ENCODE measurements at places on chromosomes 16 and 17.

DNA sequence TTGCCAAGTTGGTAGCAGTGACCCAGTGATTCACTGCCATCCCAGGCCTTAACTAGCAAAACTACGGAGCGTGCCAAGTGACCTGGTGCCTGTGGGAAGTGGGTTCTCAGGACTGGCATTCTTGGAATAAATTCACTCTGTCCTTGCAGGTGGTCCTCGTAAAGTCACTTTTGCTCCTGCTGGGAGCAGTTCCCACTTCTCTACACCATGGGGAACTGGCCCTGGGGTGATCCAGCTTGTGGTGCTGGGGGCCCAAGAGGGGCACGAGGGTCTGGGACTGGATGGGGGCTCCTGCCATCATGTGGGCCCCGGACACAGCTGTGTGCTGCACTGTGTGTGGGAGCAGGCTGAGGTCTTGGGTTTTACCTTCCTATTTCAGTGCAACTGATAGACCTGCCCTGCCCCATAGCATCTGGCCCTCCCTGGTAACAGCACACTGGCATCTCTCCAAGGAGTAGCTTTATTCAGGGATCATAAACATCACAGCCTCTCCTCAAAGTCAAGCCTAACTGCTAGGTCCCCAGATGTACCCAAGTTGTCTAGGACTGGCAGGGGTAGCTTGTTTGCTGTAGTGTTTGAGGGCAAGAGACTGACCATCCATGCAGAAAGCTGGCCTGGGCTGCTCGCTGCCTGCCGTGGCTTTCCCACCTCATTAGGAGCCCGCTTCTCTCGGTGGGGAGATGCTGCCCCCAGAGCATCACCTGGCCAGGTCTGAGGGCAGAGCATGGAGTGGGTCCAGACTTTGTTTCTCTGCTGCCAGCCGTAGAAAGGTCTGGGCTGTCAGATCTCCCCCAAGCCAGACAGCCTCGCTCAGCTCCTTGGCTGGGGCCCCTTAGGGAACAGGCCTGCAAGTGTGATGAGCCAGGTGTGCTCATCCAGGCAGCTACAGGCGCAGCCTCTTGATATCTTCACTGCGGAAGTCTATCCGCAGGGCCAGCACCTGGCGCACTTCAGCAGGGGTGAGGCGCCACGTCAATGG, 26.0 kb downstream of the FCSK start:
- no peak for DNase-seq

DNA sequence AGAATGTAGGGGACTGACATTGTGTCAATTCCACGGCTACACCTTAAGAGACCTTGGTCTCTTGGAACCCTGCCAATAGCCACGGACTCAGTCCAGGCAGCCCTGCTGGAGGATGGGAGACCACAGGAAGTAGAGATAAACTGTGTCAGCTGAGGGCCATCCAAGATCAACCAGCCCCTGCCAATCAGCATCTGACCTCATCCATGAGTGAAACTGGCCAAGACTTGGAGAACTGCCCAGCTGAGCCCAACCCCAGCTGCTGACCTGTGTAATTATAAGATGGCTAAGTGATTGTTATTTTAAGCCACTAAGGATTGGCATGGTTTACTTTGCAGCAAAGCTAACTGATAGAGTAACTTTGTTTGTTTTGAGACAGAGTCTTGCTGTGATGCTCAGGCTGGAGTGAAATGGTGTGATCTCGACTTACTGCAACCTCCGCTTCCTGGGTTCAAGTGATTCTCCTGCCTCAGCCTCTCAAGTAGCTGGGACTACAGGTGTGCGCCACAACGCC, 13.3 kb upstream of the YWHAE start:
- peak; percentile 39 for DNase-seq

DNA sequence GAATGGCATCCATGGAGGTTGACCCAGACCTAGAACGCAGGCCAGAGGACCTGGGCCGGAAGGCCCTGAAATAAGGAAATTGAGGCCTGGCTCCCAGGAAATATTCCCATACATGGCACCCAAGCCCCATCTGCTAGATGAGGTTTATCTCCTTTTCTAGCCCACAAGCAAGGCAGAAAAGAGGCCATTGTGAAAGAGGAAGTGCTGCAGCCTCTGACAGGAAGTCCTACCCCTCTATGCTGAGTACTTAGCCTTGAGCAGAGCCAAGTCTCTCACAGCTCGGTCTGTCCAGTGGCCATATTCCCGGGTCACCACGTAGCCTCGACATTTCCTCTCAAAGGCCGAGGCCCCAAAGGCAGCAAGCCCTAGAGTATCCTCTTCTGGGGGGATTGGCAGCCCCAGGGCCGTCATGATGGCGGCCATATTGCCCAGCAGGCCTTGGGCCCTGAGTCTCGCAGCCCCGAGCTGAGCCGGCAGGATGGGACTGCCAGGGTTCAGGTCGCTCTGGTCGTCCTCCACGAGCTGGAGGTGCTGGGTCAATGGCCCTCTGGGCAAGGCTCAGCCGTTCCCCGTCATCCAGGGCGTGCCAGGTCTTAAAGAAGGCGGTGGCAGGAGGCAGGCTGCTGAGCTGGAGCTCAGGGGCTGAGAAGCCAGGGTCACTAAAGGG, 7.8 kb downstream of the CTF1 start:
- DNase-seq = no peak

GRCh38 chr17:50865060-50865867, 890 bp downstream of the TOB1 start:
- no peak for DNase-seq

DNA sequence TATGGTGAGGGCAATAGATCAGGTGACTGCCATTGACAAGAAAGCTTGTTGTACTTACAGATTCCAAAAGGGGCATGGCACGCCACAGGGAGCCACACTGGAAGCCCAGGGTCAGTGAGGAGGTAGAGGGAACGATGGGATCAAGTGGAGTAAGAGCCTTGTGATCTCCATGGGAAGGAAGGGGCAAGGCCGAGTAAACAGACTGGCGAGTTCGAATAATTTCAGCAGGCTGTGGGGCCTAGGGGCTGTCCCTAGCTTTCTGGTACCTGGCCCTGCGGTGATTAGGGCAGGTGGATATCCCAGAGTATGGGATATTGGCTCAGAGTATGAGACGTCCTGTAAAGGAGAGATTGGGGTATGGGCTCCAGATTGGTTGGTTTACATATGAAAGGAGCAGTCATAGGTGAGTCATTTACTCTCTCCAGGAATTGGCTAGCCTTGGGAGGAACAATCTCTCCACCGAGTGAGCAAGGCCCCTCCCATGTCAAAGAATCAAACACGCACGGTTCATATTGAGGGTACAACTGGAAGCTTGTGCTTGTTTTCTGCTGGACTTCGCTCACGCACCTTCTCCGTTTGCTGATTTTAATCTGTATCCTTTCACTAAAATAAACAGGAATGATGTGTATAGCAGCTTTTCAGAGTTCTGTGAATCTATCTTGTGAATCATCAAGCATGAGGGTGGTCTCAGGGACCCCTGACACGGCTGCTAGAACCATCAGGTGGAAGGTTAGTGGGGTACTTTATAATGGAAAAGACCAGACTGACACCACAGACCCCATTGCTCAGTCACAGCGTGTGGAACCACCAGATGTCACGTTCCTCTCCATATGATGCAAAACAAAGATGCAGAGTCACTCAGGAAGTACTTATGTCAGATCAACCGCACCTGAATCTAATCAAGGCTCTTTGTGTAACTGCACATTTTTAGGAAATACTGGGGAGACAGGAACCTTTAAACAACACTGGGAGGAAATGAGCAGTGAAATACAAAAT, 27.9 kb downstream of the GABARAPL2 start:
- DNase-seq = peak; percentile 13

DNA sequence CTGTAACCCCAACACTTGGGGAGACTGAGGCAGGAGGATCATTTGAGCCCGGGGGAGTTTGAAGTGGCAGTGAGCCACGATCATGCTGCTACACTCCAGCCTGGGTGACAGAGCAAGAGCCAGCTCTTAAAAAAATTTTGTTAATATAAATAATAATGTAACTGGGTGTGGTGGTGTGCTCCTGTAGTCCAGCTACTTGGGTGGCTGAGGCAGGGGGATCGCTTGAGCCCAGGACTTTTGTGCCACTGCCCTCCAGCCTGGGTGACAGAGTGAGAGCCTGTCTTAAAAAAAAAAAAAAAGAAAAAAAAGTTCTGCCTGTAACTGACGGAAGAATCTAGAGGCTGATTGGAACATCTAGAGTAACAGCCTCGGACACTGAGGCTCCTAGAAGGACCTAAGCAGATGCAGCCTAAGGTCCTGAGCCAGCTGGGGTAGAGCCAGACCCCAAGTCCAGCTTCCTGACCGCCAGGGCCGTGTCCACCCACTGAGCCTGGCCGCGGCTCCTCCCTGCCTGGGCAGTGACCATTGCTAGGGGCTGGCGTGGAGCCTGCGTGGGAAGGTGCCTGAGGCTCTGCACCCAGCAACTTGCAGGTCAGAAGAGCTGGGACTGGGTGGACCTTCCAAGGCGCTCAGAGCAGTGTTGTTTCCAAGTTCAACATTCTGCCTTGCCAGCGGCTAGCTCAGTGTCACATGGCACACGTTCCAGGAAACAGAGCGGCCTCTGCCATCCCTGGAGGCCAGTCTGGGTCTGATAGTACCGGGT, 209.4 kb upstream of the CIBAR2 start:
- DNase-seq = peak; percentile 41

- DNase-seq = peak; percentile 71
Measured at GRCh38 chr16:57092786-57093411, 516 bp downstream of the CPNE2 start.

DNA sequence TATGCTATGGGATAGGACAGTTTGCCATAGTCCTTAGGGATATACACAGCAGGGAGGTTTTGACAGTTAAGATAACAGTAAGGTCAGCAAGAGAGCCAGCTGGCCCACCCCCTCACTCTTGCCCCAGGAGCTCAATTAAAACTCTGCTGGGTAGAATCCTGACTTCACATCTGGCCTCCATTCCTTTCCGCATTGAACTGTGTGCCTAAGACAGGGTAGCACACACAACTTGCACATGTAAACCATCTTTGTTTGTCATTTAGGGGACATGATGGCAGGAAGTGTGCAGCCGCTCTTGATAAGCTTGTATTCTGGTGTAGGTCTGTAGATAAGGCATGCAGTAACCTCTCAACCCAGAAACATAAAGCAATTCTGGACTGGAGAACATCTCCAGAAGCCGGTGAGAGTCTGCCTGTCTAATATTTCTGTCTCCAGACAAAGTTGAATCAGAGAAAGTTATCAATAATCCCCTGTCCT, 5.2 kb downstream of the MINK1 start:
- DNase-seq = no peak

- DNase-seq = no peak
Measured at GRCh38 chr16:87092958-87093357, 224.2 kb downstream of the C16orf95 start.

All from HuH-7 (cell line).